Dermis microvascular lymphatic vessel endothelial cell (primary cell): ENCODE measurements at places on chromosomes 7 and 10. TPM values are rescaled to one million over a fixed set of nuclear protein-coding genes. Genes with fewer than 3 reads are reported as not detected.

OPN4 gene
- not detected in 2 replicates for total RNA-seq

CEP55 gene
- total RNA-seq, result 11.6 and 37.1 TPM in 2 replicates

- no peak for DNase-seq
Measured at GRCh38 chr7:35353481-35353880, 99.6 kb upstream of the TBX20 start.

DNA sequence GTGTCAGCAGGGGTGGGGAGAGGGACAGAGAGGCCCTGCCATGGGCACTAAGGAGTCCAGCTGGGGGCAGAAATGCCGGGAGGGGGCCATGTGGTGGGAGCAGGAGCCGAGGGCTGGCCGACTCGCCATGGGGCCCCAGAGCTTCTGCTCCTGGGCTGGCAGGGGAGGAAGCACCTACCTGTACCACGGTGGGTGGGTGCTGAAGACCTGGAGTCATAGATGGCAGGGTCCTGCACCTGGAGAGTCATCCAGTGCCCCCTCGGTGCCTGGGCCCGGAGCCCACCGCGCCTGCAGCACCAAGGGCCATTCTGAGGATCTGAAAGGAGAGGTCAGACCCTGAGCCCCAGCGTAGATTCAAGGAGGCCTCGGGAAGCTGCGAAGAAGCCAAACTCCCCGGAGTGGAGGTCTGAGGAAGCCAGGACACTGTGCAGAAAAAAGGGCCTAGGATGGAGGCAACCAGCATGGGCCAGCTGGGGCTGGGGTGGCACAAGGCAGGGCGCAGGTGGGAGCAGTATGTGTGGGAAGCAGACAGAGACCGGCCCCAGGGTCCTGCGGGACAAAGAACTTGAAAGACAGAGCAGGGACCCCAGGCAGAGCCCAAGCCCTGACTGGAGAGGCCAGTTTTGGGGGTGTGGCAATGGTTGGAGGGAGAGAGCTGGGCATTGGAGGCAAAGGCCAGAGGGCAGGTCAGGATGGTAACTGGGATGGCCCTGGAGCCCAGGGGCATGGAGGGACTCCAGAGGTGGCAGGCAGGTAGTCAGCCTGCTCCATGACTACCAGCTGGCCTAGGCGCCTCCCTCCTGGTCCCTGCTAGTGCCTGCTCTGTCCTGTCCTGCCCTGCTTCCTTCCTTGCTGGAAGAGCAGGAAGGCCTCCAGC is 26.7 kb upstream of the SMARCD3 start:
- no peak for DNase-seq

DNA sequence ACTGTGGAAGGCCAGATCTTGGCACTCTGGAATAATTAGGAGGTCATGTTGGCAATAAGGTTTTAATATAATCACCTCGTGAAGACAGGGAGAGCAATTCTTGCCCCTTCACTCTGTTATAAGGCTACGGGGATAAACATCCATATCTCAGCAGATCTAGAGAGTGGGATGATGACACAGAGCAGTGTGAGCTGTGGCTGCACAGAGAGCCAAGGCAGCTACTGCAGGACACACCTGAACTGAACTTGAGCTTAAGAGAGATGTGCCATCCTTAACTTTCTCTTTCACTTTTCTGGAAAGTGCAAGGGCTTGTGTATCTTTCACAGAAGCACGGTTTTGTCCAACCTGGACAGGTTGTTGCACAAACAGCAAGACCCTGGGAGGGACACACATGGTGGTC is 174.7 kb downstream of the GATA3 start:
- no peak for DNase-seq

DNA sequence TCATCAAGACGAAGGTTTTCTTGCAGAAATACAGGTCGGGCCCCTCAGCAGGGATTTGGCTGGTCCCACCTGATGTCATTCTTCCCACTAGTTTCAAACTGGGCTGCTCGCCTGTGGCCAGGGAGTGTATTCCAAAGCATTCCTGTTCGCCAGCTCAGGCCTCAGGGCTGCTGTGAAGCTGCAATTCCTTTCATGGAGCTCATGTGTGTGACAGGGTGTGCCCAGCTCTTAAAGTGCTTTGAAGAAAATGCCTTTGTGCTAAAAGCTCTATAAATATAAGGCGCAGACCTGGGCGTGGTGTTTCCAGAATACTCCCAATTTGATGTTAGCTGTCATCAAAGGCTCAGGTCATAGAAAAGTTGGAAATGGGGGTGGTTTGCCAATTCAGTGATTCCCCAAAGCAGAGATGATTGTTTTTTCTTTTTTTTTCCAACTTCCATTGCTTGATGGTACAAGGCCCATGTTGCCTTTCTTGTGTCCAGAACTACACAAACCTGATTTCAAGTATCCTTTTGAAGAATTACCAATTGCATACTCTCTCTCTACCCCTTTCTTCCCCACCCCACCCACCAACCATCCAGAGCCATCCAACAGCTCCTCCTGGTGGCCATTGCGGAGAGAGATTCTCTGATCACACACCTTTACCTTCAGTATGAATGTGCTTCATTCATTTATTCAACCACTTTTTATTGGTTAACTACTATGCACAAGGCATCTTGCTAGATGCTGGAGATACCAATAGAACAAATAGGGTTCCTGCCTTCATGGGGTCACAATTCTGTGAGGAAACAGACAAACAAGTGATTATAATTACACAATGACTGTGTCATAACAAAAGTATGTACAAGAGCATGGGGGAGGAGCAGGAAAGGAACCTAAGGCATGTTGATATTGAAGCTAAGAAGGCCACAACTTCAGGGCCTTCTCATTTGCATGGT is 297.3 kb upstream of the LYZL1 start:
- DNase-seq, result peak; percentile 23

MLXIPL gene
- not detected in 2 replicates for total RNA-seq

ZNF425 gene
- 1.5 and 2.5 TPM in 2 replicates for total RNA-seq

DNA sequence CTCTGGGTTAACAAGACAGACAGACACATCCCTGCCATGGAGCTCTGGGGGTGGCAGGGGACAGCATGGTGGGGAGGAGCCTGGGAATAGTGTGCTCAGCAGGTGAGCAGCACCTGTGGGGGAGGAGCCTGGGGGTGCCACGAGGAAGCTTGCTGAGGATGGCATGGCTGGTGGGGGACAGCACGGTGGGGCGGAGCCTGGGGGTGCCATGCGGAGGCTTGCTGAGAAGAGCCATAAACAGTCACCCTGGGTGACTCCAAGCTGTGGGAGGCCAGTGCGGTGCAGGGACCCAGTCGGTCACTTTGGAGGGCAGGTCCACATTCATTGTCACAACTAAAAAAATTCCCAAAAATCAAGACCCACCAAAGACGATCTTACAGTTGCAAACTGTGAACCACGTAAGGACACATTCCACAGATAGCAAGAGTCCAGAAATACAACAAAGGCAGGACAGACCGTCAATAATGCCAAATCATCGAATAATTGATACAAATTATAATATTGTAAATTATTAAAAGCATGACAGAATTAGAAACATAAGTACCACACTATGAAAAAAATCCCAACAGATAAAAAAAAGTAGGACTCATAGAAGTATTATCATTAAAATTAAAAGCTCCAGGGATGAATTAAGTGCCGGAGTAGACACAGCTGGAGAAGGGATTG is 24.4 kb downstream of the NKX6-2 start:
- no peak for DNase-seq

DNA sequence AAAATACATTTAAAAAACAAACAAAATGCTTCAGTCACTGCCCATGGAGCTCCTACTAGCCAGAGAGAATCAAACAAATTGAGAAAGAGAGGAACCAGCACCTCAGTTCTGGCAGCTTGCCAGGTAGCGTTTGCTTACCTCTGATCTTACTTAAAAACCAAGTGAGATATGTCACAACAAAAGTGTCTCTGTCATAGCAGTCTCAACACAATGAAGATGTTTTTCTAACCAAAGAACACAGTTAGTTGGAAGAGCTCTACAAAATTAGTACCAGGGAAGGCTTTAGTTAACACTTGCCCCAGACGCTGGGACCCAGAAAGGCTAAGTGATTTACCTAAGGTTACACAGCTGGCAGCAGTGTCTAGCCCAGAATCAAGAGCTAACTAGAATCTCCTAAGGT is 3.4 kb downstream of the DOCK4 start:
- peak; percentile 35 for DNase-seq

- DNase-seq, result no peak
Measured at GRCh38 chr10:124074501-124075109, 18.8 kb downstream of the CHST15 start.

PNLIPRP2 gene
- not detected in 2 replicates for total RNA-seq

GRCh38 chr7:137966641-137967142 is 35.2 kb downstream of the CREB3L2 start:
- no peak for DNase-seq

MICALL2 gene
- 8.7 and 12.5 TPM in 2 replicates for total RNA-seq

- DNase-seq, result peak; percentile 24
Measured at GRCh38 chr10:22597138-22597537, 117.2 kb downstream of the PIP4K2A start.

DNA sequence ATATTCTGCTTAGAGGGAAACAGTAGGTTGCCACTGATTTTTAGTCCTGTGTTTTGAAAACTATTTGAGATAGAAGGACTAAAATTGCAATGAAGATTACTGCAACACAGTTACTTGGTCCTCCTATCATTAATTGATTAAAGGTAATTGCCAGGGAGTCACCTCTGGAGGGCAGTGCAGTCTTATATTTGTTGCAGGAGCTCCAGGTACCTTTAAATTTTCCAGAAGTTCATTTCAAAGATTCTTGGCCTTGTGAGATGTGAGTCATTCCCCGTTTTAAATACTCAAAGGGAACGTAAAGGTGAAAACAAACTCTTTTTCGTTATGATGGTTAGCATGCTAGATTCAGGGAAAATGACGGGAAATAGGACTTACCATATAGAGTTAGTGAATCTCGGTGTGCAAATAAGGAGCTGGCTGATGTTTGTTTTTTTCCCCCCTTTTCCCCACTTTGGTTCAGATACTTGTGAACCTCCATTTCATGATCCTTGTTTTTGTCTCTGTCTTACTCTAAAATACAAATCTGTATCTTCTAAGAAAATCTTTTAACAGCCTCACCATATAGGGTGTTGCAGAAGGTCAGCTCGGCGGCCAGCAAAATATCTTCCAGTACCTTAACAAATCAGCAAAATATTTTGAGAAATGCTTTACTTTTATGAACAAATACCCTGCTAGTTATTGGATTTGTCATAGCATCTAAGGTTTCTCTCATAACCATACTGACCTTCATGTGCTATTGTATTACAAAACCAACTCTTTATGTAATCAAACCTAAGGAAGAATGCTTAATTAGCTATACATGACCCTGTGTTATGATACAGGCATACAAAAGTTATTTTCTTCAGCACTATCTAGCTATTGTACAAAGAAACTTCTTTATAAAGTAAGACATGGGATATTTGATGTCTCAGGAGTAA is 143.0 kb upstream of the HDAC9 start:
- DNase-seq, result peak; percentile 38

LIPK gene
- not detected in 2 replicates for total RNA-seq

SFMBT2 gene
- total RNA-seq, result 0.90 and 1.9 TPM in 2 replicates

DNA sequence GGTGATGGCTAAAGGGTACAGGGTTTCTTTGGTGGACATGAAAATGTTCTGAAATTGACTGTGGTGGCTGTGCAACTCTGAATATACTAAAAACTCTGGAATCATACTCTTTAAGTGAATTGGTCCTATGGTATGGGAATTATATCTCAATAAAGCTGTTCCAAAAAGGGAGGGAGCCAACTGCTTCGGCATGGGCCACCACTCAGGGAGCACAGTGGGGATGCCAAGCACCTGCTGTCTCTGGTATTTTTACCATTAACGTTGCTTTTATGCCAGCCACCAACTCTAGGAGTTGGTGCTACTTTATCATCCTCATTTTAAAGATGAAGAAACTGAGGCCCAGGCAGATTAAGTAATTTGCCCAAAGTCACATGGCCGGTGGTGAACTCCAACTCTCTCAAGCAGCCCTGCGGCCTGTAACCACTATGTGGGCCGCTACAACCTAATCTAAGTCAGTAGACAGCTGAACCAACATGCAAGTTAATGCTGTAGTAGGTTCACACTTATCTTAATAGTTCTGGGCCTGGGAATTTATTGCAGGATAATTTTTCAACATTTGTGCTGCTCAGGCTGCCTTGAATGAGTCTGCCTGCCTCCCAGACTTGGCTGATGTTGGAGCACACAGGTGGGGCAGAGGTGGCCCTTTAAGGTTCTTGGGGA is 20.8 kb downstream of the SH3PXD2A start:
- DNase-seq, result no peak

- no peak for DNase-seq
Measured at GRCh38 chr7:128833946-128834325, 3.7 kb downstream of the FLNC start.

DNA sequence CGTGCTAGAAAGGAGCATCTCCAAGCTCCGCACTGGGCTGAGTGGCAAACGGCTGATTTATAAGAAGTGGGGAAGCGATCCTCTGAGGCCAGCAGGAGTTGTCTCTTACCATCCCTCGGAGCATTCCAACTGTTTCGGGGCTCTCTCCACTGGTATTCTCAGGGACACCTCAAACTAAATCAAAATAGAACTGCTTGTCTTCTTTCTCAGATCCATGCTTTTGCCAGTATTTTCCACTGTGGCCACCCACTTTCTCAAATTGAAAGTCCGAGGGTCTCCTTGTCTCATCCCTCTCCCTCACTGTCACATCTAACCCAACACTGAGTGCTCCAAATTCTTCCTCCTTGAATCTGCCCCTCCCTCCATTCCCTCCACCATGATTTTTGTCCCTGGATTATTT is 83.2 kb upstream of the LEP start:
- no peak for DNase-seq

DNA sequence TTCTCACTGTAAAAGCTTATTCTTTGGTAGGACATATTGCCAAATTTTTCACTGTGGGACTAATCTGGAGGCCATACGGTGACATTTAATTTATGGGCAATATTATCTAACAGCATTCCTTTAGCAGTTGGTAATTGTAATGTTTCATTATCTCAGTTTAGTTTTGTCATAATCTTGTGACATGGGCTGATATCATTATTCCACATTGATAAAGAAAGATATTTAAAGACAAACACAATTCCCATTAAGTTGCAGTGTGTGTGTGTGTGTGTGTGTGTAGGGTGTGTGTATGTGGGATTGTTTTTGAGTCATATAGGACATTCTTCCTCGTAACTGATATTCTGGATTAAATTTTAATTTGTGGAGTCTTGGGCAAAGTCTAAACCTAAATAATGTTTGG is 238.5 kb downstream of the PRKG1 start:
- no peak for DNase-seq

SEMA3D gene
- 9.4 and 11.0 TPM in 2 replicates for total RNA-seq

GRCh38 chr10:97882142-97883091 is 32.8 kb downstream of the GOLGA7B start:
- DNase-seq, result peak; percentile 86

GRCh38 chr10:37752334-37752875 is 105.0 kb downstream of the ZNF248 start:
- DNase-seq, result no peak

DNA sequence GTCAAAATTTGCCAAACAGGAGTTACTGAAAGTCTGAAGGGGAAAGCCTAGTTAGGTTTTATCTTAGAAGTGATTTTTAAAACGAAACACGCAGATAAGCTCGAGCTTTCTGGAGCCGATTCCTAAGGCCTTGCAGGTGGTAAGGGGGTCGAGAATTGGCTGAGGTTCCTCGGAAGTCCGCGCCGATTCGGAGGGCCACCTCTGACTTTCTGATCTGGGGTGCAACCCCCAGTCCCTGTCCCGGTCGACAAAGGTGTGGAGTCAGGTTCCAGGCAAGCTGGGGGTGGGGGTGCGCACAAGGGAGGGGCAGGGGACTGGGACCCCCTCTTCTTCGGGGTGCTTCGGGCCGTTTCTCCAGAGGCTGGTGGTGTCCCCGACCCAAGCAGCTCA is 701 bp upstream of the CUL1 start:
- DNase-seq, result no peak

- peak; percentile 63 for DNase-seq
Measured at GRCh38 chr7:38411404-38411803, 138.0 kb upstream of the TARP start.

TWIST1 gene
- total RNA-seq, result not detected in 2 replicates
